Right ventricle myocardium inferior (tissue), 1 donor: ENCODE measurements at places on chromosomes 13 and 19. TPM values are rescaled to one million over a fixed set of nuclear protein-coding genes. Genes with fewer than 3 reads are reported as not detected.

ZNF135 gene
- 3.7 TPM for total RNA-seq

TPTE2 gene
- total RNA-seq = not detected

NR2F6 gene
- 76.4 TPM for total RNA-seq

MAMSTR gene
- 4.2 TPM for total RNA-seq

- no peak for DNase-seq
Observed at GRCh38 chr19:1789261-1790041, 22.6 kb downstream of the ATP8B3 start.

DNA sequence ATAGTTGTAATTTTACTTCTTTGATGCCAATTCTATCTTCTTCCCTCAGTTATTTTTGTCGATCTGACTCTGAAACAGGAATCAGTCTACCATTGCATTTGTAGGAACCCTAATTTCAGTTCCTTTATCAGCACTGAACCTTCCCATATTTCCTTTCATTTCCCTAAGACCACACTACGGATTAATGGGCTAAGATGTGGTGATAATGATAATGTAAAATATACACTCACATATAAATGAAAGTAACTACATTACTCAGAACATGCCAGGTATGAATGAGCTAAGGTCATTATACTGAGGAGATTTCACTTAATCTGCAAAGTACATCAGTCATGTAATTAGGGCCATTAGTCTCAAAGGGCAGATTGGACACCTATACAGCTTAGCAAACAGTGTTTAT, 60.2 kb upstream of the RFC3 start:
- DNase-seq = no peak

GRCh38 chr13:113298043-113298945, 1.3 kb downstream of the LAMP1 start:
- no peak for DNase-seq

DNA sequence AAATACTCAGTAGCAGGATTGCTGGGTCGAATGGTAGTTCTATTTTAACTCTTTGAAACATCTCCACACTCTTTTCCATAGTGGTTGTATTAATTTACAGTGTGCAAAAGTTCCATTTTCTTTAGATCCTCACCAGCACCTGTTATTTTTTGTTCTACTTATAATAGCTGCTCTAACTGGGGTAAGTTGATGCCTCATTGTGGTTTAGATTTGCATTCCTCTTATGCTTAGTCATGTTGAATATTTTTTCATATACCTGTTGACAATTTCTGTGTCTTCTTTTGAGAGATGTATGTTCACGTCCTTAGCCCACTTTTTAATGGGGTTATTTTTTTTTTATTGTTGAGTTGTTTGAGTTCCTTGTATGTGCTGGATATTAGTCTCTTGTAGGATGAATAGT, 144.6 kb downstream of the NBEA start:
- DNase-seq = no peak

DNA sequence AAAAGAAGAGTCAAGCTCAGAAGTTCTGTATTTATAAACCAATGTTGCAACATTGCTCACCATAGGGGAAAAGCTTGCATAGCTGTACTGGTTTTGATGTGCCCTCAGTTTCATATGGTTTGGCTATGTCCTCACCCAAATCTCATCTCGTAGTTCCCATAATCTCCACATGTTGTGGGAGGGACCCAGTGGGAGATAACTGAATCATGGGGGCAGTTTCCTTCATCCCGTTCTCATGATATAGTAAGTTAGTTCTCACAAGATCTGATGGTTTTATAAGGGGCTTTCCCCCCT, 73.9 kb downstream of the TNFRSF19 start:
- DNase-seq = no peak

DNA sequence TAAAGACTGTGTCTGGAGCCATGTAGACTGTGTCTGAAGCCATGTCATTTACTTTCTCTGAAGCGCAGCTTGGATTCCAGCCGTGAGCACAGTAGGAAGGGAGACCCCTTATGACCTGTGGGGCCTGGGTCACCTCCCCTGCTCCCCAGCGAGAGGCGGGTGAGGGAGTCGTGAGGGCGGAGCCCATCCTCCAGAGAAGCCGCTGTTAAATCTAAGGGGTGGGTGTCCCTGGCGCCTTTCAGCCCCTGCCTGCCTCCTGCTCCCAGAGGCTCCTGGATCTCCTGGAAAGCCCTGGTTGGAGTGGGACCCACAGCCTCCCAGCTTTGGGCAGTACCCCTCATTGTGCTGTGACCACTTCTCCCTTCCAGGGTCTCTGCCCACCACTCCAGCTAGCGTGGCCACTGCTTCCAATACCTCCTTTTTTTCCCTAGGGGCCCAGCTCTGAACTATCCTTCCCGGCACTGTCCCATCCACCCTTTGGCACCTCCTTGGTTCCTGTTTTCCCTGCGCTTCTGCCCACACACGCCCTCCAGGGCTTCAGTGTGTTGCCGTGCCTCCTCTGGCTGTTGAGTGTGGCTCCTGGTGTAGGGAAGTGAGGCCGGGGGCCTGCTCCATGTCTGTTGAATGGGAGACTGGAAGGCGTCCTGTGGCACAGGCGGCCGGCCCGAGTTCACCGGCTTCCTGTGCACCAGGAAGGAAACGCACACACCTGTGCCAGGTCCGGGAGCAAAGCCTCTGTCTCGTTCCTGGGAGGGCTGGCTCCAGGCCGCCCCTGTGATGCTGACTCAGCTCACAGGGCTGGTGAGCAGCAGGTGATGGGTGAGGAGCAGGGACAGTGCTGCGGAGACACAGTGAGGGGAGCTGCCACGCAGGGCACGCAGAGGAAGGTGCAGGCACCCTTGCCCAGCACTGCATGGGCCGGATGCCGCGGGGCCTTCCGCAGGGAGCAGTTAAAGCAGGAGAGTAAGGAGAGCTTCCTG, 29.4 kb downstream of the ATP4B start:
- DNase-seq = no peak

- no peak for DNase-seq
Observed at GRCh38 chr13:47332149-47332548, 435.3 kb upstream of the HTR2A start.

DNA sequence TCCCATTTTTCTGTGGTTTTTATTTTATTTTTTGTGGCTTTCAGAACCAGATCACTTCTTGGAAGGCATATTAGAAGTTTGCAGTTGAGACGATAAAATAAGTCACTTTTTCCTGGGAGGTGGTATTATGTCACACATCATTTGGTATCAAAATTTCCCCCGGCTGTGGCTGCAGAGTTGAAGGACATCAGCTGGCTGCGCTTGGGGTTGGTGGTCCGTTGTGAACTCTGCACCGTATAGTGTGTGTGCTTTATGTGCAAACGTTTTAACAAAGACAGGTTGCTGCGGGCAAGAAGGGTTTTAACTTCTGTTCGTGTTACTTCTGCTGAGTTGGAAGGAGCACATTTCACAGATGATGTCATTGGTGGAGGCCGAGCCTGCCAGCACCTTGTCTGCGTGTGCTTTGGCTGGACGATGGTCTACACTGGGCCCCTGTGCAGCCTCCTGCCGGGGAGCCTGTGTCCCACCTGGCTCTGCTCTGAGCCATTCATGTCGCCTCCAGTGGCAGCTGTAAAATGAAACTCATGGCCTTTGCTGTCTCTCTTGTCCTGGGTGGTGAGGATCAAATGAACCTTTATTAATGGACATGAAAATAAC, 9.6 kb downstream of the ATP11A start:
- DNase-seq = no peak

- peak; percentile 75 for DNase-seq
Observed at GRCh38 chr19:49057636-49058234, at the start of gene CGB7. CGB7 (minus strand) TSS chr19:49057749; CDS start chr19:49055375, 2,374 bp downstream.

DNA sequence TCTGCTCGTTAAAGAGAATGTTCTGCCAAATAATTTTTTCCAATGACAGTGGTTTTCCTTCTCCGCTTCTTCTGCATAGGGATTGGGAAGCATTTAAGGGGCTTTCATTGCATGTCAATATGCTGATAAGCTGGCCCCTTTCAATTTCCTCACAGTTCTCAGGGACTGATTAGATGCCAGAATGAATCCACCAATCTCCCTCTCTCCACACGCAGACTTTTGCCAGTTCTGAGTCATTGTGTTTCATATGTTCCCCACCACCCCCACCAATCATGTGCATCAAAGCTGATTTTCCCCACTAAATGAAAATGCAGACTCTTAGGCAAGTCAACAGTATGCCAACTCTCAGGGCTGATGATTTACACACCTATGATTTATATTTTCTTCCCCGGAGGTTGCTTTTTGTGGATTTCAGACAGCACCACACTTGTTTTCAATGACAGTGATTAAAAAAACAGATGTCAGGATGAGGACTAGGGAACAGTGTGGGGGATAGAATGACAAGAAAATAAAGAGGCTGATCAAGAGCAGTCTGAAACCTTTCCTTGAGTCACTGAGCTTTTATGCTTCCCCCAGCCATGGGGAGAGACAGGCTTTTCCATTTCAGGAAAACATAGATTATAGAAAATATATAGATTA, 47.9 kb upstream of the C13orf42 start:
- DNase-seq = no peak

GRCh38 chr13:33683376-33683775, 134.6 kb upstream of the RFC3 start:
- no peak for DNase-seq

DNA sequence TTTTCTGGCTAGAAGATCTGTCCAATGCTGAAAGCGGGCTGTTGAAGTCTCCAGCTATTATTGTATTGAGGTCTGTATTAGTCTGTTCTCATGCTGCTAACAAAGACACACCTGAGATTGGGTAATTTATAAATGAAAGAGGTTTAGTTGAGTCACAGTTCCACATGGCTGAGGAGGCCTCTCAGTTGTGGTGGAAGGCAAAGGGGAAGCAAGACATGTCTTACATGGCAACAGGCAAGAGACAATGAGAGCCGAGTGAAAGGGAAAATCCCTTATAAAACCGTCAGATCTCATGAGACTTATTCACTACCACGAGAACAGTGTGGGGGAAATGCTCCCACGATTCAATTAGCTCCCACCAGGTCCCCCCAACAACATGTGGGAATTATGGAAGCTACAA, 980.4 kb downstream of the SLITRK5 start:
- no peak for DNase-seq

DNA sequence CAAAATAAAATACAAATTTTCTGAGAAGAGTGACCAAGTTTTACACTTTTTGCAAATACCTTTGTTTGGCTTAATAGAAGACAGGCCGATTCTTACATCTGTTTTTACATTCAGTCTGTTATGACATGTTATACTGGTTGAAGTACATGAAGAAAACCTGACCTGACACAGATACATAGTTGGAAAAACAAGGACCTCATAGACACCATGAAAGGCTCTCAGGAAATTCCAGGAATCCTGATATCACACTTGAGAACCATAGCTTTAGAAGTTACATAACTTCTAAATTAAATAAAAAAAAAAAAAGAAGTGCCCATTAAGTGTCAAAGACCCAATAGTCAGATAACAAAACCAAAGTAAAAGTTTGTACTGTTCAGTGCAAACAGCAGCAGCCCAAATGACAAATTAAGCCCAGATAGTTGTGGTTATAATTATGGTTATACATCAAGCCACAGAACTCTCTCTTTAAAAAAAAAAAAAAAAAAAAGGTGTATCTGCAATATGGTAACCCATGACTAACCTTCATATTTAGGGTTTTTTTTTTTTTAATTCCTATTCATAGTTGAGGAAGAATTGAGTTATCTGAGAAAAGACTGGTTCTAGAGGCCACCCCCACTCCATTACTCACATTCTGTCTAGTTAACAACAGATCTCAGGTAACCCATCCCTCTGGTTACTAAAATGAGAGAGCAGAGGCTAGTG, 19.8 kb downstream of the RBM26 start:
- no peak for DNase-seq

DNA sequence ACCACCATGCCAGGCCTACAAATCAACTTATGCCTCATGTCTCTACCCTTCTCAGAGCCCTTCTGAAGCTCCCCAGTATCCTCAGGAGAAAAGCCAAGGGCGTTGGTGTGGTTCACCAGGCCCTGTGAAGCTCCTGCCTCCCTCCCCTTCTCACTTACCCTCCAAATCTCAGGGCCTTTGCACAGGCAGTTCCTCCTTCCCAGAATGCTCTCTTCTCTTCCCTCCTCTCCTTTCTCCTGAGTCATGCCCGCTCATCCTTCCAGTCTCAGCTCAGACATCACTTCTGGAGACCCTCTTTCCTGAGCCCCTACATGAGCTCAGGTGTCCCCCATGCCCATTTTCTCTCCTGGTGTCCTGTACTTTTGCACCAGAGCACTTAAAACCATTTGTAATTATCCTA, 20.5 kb downstream of the HIF3A start:
- DNase-seq = no peak

- peak; percentile 55 for DNase-seq
Observed at GRCh38 chr19:13830741-13831536, 35.7 kb downstream of the ZSWIM4 start.
